ENCODE measurements at places on chromosomes 5 and 9.

GRCh38 chr9:22975951-22976350, 529.3 kb downstream of the DMRTA1 start:
- DNase-seq: no peak

DNA sequence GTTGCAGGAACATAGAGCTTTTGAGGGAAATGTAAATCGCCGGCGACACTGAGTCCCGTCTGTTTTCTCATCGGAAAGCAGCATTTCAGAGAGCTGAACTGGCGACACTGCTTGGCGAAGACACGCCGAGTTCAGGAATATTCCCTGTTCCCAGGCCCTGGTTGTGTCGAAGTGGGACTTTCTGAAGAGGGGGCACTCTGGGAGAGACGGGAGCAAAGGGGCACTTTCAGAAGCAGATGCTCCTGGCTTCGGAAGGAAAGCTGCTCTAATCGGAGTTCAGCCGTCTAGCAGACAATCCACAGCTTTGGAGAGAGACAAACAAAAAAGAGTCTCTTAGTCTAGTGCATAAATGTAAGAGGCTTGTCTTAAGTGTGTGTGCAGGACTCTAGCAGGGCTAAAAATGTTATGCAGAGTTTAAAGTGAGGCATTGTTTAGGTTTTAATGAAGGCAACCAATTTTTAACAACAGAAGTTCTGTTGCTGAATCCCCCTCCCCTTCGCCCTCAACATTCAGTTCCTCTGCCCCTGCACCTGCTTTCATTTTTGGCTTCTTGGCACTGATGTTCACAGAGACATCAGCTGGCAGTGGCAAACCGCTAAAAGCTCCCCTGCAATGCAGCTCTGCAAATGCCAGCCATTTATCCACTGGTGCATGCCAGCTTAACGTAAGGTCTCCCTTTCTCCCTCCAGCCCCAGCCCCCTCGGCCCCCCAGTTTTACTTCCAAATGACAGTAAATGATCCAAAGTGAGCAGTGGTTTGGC, 289.5 kb upstream of the MPDZ start:
- DNase-seq: peak; percentile 31

- DNase-seq: no peak
Observed at GRCh38 chr9:72042928-72043327, 17.5 kb downstream of the C9orf57 start.

DNA sequence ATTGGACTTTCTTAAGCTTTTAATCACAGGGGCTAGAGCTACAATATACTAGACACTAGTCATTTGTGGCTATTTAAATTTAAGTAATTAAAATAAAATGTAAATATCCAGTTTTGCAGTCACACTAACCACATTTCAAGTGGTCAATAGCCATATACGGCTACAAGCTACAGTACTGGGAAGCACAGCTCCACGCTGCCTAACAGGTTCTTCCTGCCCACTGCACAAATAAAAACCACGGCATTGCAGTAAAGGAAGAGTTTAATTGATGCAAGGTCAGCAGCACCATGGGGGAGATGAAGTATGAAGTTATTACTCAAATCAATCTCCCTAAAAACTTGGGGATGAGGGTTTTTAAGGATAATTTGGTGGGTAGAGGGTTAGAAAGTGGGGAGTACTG, 134.1 kb downstream of the LURAP1L start:
- no peak for DNase-seq

DNA sequence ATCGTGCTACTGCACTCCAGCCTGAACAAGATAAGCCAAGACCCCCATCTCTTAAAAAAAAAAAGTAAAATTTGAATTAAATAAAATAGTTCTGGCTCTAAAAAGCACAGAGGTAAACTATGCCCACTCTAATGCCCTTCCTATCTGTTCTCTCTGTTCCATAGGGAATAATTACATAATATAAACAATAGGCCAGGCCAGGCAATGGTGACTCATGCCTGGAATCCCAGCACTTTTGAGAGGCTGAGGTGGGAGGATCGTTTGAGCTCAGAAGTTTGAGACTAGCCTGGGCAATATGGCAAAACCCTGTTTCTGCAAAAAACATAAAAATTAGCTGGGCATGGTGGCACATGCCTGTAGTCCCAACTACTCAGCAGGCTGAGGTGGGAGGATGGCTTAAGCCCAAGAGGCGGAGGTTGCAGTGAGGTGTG, 47.4 kb downstream of the MYO10 start:
- no peak for DNase-seq

DNA sequence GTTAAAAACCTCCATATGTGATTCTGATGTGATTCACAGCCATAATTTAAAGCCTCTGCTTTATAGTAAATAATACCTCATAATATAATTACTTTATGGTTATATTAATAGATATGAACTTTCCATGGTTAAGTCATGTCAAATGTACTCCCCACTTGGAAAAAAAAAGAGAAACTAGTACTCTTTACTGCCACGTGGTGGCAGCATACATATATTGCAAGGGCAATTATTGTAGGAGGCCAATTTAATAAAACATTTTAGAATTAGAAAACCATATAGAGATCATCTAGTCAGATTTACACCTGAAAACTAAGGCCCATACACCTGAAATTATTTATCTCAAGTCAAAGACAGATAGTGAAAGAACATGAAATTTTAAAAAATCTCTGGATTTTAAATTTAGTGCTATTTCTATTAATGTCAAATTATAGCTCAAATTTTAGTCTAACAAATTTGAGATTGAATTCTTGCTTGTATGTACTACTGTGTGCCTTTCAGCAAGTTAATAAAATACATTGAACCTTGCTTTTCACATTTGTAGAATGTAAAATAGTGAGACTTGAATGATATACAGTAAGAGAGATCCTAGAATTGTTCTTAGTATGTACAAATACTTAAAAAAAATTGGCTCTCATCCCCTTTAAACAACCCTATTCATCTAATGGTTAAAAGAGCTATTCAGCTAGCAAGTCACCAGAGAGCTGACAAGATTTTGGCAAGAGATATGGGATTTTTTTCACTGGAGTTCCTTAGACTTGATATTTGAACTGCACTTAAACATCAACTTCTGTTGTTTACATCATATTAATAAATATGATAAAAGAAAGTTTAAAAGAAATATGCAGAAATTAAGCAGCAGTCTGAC, 603.8 kb downstream of the TLE4 start:
- peak; percentile 57 for DNase-seq

- no peak for DNase-seq
Observed at GRCh38 chr5:100731768-100732167, 171.3 kb downstream of the ST8SIA4 start.

GRCh38 chr5:135859641-135860040, 25.2 kb downstream of the SLC25A48 start:
- no peak for DNase-seq

DNA sequence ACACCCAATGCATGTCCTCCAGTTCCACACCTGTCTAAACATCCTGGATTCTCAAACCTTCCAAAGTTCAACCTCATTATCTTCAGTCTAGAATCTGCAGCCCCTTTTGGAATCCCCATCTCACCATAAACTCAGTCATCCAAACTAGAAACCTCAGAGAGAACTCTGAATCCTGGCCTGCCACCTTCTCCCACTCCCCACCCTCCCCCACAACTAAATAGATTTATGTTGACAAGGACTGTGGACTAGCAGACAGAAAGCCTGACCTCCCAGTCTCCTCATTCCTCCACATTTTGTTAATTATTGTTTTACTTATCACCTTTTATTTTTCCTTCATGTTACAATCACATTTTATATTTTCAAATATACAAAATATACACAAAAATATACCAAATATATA, 76.6 kb downstream of the MEF2C start:
- DNase-seq: no peak

DNA sequence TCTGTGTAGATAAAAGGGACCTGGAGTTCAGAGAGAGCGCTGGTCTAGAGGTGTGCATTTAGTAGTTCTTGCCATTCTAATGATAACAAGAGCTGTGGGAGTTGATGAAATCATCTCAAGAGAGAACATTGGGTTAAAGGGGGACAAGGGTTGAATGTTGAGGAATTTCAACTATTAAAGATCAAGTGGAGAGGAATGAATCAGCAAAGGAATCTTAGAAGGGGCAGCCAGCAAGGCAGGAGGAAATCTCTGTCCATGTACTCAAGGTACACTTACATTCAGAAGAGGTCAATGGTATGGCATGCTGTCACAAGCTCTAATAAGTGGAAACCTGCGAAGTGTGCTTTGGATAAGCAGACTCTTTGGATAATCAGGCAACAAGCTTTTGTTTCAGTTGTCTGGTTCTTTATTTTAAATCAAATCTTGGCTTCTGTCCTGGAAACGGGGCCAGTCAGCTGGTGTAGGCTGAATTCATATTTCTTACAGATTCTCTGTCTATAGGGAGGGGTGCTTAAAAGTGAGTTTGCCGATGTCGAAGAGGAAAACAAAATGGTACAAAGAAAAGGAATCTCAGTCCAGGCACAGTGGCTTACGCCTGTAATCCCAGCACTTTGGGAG, 320.5 kb upstream of the CD180 start:
- no peak for DNase-seq

DNA sequence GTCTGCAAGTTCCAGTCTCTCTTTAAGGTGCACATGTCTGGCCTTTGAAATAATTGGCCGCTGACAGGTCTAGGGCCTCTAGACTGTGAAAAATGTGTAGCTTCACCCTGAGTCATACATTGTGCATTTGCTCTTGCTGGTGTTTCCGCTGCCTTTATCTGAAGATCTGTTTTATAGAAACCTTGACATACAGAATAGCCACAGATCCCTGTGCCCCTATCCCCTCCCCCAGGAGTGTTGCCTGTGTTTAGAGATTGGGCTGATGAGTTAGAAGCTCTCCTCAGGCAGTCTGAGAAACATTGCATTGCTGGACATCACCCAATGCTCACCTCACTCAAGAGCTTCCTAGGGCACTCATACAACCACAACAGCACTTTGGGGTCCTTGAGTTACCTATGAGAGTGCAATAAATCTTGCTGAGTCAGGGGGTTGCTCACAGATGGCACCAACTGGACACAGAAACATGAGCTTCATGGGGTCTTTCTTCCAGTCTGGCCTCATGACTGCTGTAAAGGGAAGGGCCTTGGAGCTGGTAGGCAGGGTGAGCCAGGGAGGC, 3.8 kb upstream of the ZNF782 start:
- no peak for DNase-seq

- DNase-seq: no peak
Observed at GRCh38 chr9:86667307-86667706, 280.0 kb downstream of the GAS1 start.

GRCh38 chr5:132271251-132272246, 14.1 kb downstream of the PDLIM4 start:
- no peak for DNase-seq

DNA sequence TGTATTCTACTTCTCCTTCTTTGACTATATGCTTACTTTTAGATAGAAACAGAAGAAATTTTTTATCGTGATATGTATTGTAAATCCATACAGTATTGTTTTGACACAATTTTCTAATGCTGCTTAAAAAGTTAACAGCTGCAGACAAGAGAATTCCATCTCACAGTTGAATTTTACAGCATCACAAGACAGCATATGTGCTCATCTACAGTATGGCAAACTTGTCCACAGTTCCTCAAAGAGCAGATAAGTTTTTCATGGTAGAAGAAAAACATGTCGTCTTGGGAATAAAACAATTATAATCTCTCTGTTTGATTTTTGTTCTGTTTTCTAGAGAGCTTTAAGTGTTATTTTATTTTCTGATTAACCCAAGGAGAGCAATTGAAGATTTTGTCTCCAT, 438.5 kb upstream of the NUDT12 start:
- DNase-seq: no peak

GRCh38 chr5:55222985-55223811, 3.9 kb downstream of the MCIDAS start:
- DNase-seq: peak; percentile 82

All from neural progenitor cell (in vitro differentiated cells).